ENCODE measurements at places on chromosomes 6 and 20.

DNA sequence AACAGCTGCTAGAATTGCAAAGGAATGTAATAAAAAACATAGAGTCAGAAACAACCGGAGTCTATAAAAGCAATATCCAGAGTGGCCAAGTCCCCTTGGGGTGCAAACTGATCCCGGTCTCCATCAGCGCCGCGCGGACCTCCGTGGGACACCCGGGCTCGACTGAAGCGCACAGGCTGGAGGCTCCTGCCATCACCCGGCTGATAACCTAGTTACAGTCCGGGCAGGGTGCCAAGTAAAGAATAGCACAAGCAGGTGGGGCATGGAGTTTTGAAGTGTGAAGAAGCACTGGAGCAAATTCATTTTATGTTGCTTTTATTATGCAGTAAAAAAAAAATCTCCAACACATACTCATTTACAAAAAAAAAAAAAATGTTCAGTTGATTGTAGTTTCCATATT lies 205.1 kb upstream of the GMDS start:
- DNase-seq, result no peak

GRCh38 chr20:35005463-35005961 lies 49.8 kb downstream of the MYH7B start:
- DNase-seq, result no peak

DNA sequence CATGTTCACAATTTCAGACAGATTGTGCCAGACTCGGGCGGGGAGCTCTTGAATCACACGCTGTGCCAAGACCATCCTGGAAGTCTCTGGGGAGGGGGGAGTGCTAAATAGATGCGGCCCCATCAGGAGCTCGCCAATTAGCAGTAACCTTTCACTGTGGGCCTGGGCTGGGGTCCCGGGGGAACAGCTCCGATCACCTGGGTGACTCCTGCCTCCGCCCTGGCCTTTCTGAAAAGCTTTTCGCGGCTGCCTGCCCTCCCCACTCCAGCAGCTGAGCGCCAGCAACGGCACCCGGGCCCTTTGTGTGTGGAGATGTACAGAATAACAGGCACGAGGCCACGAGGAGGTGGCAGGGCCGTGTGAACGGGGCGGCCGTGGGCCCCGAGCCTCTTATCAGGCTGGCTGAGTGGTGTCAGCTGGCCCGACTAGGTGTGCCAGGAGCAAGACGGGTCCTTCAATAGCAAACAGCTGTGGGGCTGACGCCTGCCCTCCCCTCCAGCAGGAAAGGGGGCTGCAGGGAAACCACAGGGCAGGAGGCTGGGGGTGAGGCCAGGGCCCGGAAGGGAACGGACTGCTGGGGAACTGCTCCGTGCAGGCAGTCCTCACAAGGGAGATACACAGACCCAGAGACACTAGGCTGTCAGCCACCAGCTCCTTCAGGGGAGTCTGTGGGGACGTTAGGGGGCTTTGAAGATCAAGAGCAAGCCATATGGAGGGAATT lies 56.8 kb downstream of the NOL4L start:
- no peak for DNase-seq

DNA sequence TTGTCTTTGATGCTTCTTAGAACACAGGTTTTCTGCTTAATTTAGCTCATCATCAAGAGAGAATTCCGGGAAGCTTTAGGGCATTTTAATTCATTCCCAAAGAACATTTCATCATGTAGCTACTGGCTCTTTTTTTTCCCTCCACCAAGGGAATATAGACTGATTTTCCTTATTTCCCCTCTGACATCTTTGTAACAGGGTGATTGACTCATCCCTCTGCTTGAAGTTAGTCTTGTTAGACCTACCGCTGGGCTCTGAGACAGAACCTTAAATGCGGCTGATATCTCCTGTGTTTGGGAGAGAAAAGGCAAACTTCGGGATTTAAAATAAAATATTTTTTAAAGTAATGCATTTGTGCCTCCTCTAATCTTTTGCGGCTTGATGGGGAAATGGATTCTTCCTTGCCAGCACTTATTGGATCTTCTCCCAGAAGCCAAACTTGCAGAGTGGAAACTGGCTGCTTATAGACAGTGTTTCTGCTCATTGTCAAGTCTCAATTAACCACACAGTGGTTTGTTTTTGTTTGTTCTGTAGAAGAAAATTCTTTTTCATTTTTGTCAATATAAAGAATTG lies 272.7 kb upstream of the PLCB4 start:
- DNase-seq, result no peak

Data from neural crest cell (in vitro differentiated cells).